ENCODE measurements at places on chromosomes 2 and 18.

GRCh38 chr18:58649966-58650816, 21.1 kb upstream of the MALT1 start:
- DNase-seq, result peak; percentile 30

DNA sequence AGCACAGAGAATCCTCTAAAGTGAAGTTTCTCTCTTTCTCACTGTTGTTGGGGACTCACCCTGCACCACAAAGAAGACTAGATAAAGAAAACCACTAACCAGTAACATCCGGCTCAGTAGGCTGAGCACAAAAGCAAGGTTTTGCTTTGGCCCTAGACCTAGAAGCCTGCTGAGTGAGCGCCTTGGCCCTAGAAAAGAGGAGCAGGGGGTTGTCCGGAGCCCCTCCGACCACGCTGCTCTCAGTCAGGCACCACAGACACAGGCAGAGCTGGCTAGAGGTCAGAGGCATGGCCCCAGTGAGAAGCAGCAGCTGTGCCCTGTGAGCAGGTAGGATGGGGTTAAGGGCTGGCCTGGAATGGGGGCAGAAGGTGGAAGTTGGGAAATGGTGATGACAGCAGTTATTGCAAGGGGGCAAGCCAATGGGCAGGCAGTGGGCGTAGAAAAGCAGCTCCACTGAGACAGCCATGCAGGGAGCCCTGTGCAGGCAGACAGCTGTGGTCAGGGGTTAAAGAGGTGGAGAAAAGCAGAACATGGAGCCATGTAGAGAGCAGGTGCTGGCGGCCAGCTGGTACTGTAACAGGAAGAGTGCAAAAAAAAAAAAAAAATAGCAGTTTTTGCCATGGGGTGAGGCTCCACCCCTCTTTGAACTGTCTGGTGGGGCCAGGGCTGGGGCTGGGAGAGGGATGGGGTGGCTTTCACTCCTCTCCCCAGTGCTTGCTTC, 36.9 kb upstream of the SLC14A1 start:
- no peak for DNase-seq

GRCh38 chr2:146602383-146602782, 1242.4 kb upstream of the ACVR2A start:
- DNase-seq, result no peak

DNA sequence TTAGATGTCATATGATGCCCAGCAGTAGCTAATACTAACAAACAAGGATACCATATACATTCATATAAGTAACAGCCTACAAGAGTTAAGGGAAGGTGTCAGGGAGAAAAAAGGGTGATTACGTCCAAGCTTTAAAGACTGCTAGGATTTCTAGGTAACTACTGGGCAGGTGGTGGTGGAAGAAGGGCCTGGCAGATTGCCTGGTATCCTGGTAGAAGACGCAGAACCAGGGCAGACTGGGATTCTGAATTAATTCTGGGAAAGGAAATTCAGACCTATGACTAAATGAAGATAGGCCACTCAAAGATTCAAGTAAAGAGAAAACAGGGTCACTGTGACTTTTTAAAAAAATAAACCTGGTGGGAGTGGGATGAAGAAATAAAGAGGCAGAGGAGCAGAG, 31.9 kb downstream of the NDUFA10 start:
- DNase-seq, result no peak

DNA sequence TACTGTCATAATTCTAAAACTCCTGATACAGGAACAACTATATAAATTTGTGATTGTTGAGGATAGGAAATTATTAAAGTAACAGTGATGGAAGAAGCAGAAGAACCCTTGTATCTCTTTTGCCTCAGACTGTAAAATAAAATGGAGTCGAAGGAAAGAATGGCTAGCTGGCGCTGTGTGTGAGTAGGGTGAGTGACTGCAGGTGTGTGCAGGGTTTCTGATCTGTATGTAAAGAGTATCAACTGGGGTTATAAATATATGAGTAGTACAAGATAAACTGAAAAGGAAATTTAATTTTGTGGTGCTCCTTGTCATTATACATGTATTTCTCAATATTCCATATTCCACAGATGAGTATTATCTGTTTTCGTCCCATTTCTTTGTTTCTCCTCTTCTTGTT, 15.2 kb downstream of the POLI start:
- DNase-seq, result no peak

- no peak for DNase-seq
Observed at GRCh38 chr2:30820381-30821055, 13.3 kb upstream of the CAPN13 start.

DNA sequence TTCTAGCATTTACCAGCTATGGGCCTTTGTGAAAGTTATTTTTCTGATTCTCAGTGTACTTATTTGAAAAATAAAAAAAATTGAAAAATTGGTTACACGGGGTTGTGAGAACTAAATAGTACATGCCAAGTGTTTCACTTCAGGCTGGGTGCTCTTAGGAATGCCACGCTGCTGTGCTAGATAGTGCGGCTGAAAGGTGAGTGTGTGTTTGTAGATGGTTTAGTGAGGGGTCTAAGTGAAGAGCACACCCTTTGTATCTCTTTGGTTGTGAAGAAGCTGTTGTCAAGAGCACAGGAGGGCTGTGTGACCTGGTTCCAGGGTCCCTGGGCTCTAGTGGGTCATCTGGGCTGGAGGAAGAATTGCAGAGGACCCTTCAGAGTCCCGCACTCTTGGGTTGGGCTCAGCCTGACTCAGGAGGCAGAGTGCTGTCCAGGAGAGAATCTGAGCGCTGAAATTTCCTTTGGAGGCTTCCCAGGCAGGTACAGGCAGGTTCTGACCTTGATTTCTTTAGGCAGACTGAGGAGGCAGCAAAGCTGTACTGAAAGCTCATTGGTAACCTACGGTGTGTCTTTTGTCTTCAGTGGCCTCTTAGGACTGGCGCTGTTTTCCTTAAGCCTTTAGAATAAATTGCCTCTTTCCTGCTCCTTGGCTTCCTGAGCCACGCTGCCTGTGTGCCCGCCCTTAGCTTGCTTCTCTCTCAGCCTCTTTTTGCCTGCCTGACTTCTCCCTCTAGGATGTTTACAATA, 44.4 kb downstream of the MAP4K4 start:
- DNase-seq, result no peak

GRCh38 chr2:169670215-169670651, 24.0 kb downstream of the CFAP210 start:
- peak; percentile 13 for DNase-seq

DNA sequence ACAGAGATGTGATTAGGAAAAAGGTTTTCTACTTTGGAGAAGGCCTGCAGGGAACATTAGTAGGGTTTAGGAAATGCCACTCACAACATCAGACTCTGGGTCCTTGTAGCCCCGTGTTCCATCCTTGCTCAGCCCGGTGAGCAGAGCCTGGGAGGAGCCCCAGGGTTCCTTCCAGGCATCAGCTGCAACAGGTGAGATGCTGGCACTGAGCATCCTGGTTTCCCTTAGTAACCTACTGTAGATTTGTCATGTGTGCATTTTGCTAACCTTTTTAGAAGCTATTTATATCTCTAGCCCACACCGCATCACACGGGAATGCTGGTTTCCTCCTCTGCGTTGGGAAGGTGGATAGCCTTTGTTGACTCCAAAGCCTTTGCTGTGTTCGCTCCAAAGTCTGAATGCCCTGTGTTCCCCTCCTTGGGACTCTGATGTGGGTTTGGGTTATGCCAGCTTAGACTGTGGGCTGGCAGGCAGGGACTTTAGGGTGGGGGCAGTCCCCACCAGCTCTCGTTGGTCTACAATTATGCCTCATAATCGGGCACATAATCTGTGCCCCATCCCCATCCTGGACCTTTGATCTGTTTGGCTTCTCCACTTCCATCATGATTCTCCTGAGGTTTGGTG, 69.3 kb downstream of the TMEM247 start:
- DNase-seq, result no peak

DNA sequence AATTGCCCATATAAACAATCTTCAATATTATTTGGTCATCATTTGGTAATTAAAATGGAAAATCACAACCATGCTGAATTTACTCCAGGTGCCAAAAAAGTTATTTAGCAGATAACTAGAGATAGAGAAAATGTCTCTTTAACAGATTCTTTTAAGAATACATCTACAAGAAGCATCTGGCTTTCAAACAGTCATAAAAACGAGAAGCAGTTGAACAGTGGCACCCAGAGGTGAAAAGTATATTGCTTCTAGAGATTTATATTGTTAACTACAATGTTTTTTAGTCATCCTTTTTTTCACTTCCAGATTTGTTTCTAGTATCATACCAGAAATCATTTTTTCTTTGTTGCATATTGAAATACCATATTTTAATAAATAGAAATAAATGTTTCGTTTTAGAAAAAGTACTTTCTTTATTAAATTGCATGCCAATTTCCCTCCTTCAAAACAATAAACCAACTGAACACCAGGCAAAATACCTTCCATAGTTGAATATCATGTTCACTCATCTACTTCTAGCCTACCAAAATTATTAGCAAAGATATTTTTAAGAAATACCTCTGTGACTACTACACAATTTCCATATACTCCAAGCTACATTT, 65.4 kb upstream of the HNRNPA3 start:
- DNase-seq, result peak; percentile 18

DNA sequence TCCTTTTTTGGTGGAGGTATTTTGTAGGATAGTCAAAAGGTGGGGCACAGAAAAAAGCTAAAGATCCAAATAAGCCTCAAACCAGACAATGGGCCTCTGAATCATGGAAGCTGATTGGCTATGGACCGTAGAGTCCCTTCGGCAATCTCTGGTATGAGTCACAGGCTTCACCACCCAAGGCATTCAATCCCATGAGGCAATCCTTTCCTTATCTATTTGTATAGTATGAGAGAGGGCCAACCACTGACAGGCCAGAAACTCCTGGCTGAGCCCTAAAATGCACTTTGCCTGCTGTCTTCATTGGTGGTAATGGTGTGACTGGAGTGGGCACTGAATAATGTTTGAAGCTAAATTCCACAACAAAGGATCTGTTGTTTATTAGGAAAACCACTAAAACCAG, 38.7 kb upstream of the MEX3C start:
- DNase-seq, result peak; percentile 0

DNA sequence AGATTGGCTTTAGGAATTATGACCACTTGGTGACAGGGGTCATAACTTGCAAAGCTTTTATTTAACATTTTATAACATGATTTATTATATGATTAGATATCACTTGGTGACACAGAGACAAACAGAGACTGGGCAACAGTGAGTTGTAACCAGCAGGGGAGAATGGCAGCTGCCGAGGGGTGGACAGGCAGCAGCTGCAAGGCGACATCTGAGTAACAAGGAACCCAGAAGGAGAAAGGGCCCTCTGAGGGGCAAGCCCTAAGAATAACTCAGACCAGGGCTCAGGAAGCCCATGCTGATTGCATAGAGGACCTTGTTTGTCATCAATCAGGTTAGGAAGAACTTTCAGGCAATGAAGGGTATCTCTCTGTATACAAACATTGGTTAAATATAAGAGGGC, 339.9 kb upstream of the SOX11 start:
- no peak for DNase-seq

- peak; percentile 11 for DNase-seq
Observed at GRCh38 chr2:145323512-145323911, 803.6 kb upstream of the ZEB2 start.

- no peak for DNase-seq
Observed at GRCh38 chr2:107542314-107542740, 284.4 kb upstream of the RGPD4 start.

GRCh38 chr2:202060218-202060617, 12.8 kb upstream of the KIAA2012 start:
- DNase-seq, result no peak

GRCh38 chr2:143684551-143685320, 555.5 kb downstream of the ARHGAP15 start:
- DNase-seq, result no peak

- DNase-seq, result no peak
Observed at GRCh38 chr18:55573386-55573785, 14.6 kb downstream of the TCF4 start.

DNA sequence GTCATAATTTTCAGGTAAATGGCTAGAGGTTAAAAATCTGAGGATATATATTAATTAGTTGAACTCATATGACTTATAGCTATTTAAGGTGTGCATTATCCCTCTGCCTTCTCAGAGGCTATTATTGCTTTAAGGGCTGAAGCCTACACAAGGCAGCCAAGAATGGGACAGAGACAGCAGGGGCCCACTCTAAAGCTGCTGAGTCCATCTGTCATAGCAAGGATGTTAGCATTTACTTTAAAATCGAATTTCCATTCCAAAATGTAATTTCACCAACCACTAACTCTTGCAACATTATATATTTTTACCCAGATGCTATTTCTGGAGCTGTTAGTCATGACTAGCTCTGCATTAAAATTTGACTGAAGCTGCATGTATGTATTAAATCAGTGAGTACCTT, 236.3 kb upstream of the FSIP2 start:
- no peak for DNase-seq

DNA sequence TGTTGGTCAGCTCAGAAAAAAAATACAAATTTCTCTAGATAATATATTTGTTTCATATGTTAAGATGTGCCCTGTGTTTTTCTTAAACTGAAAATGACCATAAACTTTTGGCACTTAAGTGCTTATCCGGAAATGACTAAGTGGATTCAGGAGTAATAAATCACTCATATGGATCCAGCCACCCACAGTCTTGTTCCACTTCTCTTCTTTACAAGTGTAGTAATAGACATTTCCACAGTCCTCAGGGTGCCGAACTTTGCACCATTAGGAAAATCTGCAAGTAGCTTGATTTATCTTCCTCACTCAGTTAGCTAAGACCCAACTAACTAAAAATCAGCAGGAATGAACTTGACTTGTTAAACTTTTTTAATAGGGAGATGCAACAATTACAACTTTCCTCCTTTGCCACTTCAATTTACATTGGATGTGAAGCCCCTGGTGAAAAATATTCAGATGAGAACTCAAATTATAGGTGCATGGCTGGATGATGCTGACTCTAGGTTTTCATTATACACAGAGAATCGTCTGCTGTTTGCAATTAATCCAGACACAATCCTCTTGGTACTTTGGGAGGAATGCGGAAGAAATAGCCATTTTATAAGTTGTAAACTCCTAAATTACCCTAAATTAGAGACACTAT, 322.5 kb downstream of the ARHGAP15 start:
- no peak for DNase-seq

GRCh38 chr2:9807056-9807455, 36.2 kb upstream of the TAF1B start:
- DNase-seq, result no peak

DNA sequence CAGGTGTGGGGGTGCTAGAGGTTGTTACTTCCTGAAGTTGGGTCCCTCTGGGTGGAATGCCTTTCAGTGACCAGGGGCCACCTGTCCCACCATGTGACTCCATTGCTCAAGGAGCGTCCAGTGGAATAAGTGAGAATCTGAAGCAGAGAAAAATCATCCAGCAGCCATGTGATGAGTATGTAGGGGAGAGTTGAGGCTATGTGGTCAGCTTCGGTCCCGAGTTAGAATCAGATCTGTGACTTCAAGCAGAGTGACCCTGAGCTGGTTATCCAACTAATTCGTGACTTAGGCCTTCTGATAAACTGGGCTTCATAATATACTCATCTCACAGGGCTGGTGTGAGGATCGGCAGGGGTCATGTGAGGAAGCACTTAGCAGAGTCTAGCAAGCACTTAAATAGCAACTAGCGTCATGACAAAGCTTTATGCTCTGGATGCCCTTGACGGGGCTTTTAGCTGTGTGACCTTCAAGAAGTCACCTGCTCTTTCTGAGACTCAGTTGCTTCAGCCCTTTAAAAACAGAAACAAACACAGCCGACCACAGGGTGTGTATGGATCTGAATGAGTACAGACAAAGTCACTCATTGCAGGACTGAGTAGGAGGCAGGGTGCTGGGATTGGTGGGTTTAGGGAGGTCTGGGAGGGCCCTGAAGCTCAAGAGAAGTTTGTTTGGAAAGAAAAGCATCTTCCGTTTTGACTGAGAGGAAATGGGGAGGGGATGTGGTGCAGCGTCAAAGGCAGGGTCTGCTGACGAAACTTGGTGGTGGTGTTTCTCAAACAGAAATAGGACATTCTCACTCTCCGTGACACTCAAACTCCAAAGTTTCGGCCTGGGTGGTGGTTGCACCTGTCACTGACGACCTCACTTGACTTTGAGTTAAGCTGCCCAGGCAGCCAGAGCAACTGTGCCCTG, 264.0 kb upstream of the CXCR4 start:
- no peak for DNase-seq

Data from GM04503 (cell line).